Stimulated activated CD4-positive, alpha-beta T cell treated with anti-CD3 and anti-CD28 coated beads, Interleukin-12 subunit alpha, Interleukin-12 subunit beta, amount 100 ng/mL, for 48 hours (primary cell): ENCODE measurements at places on chromosomes 12 and 14.

DNA sequence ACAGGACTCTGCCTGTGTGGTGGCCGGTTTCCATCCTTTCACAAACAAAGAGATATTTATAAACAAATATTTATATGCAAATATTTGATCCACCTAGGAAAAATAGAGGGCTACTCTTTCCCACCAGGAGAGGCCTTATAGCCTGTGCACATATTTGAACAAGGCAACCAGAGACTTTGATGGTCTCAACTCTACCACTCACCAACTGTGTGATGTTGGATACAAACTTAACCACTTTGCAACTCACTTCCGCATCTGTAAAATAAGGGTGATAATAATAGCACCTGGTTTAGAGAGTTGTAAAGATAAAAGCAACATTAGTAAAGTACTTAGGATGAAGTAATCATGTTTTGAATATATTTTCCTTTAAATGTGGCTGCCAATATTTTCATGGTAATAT is 1.5 kb upstream of the CLEC12A start:
- no peak for DNase-seq

DNA sequence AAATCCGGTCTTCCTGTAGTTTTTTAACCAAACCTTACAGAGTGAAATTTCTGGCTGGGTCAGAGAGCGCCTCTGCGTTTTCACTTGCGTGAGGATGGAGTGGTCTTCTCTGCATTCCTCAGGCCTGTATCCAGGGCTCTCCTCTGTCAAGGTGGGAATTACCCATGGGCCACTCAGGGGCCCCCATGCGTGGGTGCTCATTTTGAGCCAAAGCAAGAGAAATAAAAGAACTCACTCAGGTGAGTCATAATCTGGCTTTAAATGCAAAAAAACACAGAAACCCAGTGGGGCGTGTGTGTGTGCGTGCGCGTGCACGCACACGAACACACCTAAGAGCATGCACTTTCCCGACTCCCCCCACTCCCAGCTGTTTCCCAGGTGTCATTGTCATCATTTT is 104.0 kb upstream of the PWP1 start:
- no peak for DNase-seq

- no peak for DNase-seq
These were observed 16.3 kb upstream of the GALNT9 start for GRCh38 chr12:132345561-132346200.

DNA sequence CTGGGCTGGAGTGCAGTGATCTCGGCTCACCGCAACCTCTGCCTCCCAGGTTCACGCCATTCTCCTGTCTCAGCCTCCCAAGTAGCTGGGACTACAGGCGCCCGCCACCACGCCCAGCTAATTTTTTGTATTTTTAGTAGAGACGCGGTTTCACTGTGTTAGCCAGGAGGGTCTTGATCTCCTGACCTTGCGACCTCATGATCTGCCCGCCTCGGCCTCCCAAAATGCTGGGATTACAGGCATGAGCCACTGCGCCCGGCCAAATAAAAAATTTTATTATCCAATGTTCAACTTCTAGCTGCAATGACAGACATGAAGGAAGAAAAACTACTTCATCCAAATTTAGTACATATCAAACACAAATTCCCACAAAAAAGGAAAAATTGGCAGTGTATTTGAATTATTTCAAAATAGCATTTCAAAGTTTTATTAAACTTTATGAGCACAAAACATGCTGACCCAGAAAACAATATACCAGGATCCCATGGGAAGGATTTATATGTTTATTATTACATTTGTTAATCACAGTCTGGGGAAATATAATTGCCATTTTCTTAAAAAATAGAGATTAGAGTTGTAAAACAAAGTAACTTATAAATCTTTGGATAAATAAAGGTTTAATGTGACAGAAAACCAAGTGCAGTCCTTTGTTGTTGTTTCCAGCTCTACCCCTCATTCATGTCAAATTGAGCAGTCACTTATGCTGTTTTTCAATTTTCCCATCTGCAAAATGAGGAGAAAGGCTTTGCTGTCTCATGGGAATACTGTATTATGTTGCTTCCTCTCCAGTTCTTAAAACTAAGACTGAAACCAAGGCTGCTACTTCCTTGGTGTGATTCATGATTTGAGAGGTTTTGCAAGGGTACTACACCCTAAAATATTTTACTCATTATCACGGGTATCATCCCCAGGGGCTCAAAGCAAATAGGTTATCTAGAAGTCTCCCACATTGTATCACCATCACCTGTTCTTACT is 155.2 kb upstream of the AVPR1A start:
- no peak for DNase-seq

GRCh38 chr12:2396448-2396871 is 343.7 kb downstream of the CACNA1C start:
- DNase-seq: no peak
